ENCODE measurements at places on chromosomes 1 and 21.

- no peak for DNase-seq
These were observed 6.8 kb upstream of the ZBTB40 start for GRCh38 chr1:22444856-22445255.

- no peak for DNase-seq
These were observed 657.6 kb downstream of the LMO4 start for GRCh38 chr1:87986130-87986866.

DNA sequence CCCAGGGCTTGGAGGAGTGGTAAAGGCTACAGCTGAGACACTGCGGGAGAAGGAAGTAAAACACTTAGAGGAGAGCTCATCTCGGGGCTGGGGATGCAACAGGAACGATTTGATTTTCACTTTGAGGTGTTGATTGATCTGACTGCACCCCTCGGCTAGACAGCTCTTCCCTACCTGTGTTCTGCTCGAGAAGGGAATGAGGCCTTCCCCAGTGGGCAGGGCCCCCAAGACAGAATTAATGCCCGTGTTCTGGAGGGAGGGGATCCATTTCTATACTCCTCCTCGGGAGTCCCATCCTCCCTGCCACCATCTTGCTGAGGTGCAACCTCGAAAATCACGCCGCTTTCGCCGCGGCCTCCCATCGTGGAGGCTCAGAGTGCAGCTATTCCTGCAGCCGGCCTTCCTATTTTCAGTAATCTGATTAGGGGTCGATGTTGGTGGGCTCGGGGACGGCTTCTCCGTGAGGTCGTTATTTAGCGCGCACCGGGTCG lies 2.4 kb downstream of the ATP2B4 start:
- peak; percentile 33 for DNase-seq

DNA sequence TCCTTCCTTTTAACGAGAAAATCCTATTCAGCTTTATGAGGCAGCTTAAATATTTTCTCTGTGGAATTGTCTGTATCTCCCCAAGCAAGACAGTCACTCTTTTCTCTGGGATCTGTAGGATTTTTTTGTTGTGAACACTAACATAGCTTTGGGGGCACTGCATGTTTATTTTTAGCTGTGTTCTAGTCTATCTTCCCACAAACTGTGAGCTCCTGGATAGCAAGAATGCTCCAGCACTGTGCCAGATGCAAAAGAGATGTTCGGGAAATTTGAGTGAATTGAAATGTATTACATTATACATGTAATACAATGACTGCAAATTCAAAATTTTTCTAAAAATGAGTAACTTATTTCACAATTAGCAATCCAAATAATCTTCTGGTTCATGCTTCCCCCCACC lies 282.2 kb downstream of the PLPP3 start:
- DNase-seq, result no peak

- peak; percentile 94 for DNase-seq
These were observed 4.1 kb upstream of the TRAF3IP3 start for GRCh38 chr1:209751627-209752231.

- DNase-seq, result peak; percentile 72
These were observed 6.8 kb downstream of the KCNC4 start for GRCh38 chr1:110216844-110217444.

- DNase-seq, result no peak
These were observed 45.0 kb upstream of the KIRREL1 start for GRCh38 chr1:157948312-157949073.

DNA sequence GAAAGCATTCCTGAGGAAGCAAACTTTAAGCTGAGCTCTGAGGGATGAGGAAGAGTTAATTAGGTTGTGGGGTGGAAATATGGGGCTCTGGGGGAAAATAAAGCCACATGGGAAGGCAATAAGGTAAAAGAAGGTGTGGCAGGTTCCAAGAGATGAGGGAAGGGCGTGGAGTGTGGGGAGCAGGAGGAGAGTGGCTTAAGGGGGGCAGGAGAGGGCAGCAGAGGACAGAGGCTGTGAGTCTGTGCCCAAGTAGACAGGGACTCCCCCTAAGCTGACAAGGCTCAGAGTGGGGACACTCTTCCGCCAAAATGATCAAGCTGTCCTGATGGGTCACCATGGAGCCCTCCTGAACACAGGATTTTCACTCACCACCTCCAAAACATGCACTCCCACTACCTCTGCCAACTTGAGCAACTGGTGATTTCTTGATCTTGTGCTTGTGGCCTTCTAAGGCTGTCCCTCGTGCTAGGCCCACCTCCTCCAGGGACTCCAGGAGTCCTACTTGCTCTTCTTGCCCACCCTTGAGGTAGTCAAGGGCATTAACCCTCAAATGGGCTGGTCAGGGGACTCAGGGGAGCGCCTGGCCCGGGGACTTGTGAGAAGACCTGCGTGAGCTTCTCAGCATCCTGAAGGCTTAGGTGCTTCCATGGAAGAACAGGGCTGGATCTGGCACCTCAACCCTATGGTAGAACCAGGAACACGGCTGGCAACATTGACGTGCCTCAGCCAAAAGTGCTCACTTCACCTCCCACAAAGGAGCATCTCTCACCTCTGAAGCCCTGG lies 23.4 kb downstream of the DMAP1 start:
- DNase-seq, result no peak

GRCh38 chr21:37072274-37072987 lies 440 bp downstream of the PIGP start:
- DNase-seq, result peak; percentile 48

DNA sequence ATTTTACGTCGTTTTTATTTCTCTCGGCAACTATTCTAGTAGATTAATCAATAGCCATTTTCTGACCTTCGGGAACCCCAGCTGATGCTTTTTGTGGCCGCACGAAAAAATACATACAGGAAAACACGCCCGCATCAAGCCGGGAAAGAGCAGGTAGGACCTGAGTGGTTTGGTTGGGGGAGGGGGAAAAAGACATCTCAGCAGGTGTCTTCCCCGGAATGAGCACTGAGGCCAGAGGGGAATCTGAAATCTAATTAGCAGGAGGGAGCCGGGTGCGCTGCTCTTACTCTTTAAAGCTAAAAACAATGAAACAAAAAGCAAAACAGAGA lies 618 bp upstream of the FOXD3 start:
- DNase-seq, result no peak

DNA sequence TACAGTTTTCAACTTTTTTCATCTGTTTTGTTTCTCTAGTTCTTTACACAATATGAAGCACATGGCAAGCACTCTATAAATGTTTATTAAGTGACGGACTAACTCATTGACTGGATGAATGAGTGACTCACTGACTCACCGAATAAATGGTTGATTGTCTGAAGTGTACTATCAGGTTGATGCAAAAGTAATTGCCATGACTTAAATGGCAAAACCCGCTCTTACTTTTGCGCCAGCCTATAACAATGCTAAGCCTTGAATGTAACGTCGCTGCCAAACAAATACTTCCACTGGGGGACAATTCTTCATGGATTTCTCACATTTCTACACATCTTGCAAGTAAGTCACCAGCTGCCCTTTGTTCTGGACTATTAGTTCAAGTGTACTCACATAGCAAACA lies 109.0 kb upstream of the KCTD3 start:
- no peak for DNase-seq

- DNase-seq, result no peak
These were observed 71.3 kb upstream of the CNTN2 start for GRCh38 chr1:204971517-204972336.

- no peak for DNase-seq
These were observed 747 bp downstream of the ADAMTS1 start for GRCh38 chr21:26844258-26845065.

DNA sequence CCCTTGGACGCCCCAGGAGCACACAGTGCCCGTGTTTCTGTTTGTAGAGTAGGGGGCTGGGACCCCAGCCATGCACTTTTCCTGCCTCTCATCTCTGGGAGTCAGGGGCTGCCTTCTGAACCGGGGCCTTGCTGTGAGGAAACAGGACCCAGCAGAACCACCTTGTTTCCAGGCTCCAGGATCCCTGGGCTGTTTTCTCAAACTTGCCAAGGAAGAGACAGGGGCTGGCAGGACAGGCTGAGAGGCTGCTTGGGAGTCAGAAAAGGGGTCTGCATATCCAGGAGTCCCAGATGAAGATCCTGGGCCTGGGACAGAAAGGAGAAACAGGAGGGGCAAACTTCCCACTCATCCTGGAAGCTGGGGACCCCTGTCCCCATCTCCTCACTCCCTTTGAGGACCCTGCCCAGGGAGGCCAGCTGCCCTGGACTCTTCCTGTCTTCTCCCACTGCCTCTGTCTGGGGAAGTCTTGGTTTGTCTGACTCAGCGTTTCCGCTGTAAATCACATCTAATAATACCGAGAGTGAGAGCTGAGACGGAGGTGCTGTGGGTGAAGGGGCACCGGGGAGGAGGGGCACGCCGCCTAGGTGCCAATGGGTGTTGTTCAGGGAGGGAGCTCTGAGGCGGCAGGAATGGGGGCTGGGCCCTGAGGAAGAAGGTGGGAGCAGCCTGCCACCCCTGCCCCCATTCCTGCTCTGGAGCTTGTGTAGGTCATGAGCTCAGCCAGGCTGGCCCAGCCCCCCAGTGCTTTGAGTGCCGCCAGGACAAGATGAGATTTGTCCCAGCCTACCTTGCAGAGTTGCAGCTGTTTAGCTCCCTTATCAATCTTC lies 16.7 kb downstream of the POU3F1 start:
- DNase-seq, result peak; percentile 94

GRCh38 chr1:92479587-92479986 lies 7.1 kb downstream of the GFI1 start:
- no peak for DNase-seq

GRCh38 chr1:183780757-183781156 lies 24.2 kb upstream of the RGL1 start:
- DNase-seq, result no peak

- DNase-seq, result no peak
These were observed 74.6 kb upstream of the GADD45A start for GRCh38 chr1:67610450-67610849.

DNA sequence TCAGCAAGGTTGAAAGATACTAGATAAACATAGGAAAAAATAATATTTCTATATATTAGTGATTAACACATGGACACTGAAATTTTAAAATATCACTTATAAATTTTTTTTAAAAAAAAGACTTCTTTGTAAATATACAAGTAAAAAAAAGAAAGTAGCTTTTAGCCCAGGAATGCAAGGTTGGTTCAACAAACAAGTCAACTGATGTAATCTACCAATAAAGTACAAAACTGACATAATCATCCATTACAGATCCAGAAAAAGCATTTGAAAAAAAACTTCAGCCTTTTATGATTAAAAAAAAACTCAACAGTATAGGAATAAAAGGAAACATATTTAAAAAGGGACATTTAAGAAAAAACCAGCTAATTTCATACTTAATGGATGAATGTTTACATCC lies 48.4 kb downstream of the TRMT1L start:
- no peak for DNase-seq

GRCh38 chr1:116382321-116382720 lies 9.3 kb downstream of the ATP1A1 start:
- DNase-seq, result no peak

GRCh38 chr1:115117298-115117697 lies 28.0 kb upstream of the TSPAN2 start:
- DNase-seq, result no peak

GRCh38 chr1:5811419-5811818 lies 180.8 kb downstream of the NPHP4 start:
- no peak for DNase-seq

Measured in activated CD4-positive, alpha-beta T cell treated with anti-CD3 and anti-CD28 coated beads, Interleukin-2, Interleukin-4, amounts not matched to agents 100 ng/mL and 50 ng/mL, durations not matched to agents 16 hours and 8 hours (primary cell).